Stimulated activated CD8-positive, alpha-beta memory T cell treated with anti-CD3 and anti-CD28 coated beads, Interleukin-2, amount 100 ng/mL, for 1 hour (primary cell): ENCODE measurements at places on chromosomes 3 and 15.
A peak's percentile ranks its signal among the peaks of the same experiment; 100 is the strongest.

- DNase-seq = no peak
Measured at GRCh38 chr15:98493966-98494511, 154.3 kb upstream of the IGF1R start.

DNA sequence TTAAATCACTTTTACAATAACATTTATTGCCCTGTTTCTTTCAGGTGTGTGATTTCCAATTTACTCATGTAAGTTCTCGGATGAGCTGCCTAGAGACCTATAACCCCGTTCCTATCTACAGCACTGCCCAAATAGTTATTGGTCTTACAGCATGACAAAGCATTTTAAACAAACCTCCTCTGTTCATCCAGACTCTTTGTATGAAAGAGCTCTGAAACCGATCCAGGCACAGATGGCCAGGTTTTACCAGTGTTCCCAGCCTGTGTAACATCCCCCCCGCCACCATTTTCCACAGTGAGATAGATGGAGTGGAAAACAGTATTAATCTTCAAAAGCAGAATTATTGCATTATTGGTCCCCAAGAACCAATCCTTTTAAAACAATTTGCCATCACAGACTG is 59.0 kb upstream of the SPTSSB start:
- no peak for DNase-seq

GRCh38 chr15:55958349-55958748 is 35.1 kb downstream of the NEDD4 start:
- no peak for DNase-seq

DNA sequence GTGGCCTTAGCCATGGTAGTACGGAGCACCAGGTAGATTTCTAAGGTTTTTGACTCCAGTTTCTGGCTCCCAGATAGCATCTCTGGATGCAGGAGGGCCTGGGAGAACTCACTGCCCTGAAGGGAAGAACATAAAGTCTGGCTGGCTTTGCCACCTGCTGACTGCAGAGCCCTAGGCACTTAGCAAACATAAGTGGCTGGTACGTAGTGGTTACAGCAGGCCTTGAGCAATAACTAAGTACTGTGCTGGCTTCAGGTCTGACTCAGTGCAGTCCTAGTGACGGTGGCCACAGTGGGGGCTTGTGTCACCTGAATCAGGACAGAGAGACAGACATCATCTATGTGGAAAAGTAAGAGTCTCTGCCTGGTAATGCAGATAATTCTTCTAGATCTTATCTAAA is 871.1 kb downstream of the PDCD6IP start:
- DNase-seq = no peak

DNA sequence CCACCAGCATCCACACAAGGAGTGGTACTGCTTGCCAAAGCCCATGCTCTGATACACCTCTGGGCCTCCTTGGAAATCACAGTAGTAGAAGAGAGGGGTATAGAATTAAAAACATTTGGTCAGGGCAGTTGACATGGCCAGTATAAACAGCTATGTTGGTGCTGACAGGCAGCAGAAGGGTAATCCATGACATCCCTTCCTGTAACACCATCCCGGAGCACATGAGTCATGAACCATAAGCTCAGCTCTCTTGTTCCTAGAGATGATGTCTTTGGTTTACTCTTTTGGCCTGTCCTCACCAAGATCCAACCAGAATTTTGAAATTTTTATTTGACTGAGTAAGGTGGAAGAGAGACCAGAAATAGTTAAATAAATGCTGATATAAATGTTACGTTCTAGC is 132.6 kb upstream of the CTDSPL start:
- DNase-seq = no peak

GRCh38 chr3:4808637-4809036 is 170.6 kb upstream of the BHLHE40 start:
- no peak for DNase-seq

DNA sequence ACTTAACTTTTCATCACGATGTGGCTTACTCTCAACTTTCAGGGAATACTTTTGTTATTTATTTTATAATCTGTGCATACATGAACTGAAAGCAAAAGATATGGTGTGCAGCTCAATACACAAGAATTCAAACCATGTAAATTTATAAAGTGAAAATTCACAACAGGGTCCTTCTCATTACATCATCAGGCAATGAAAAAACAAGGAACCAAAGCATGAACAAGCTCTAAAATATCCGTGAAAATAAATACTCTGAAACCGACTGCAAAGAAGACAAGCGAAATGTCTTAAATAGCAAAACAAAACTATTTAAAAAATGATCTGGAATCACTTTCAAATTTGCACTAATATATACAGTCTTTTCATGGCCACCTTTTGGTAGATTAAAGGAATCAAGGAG is 28.9 kb downstream of the GNB5 start:
- no peak for DNase-seq

DNA sequence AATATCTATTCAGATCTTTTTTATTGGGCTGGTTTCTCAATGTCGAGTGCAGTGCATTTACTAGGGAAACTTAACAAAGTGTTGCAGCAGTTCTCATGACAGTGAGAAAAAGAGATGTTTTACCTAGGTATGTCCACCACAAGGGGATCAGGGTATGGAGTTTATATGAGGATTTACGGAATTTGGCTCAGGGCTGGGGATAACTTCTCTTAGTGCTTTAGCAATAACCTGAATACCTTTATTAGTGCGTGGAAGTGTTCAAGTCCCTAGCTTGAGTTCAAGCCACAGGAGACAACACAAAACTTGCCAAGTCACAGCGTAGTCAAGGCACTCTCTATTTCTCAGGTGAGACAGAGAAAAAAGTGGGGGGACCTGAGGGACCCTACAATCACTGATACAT is 3.9 kb upstream of the CCR3 start:
- DNase-seq = no peak

- no peak for DNase-seq
Measured at GRCh38 chr3:171565481-171566058, 105.4 kb upstream of the TNIK start.

DNA sequence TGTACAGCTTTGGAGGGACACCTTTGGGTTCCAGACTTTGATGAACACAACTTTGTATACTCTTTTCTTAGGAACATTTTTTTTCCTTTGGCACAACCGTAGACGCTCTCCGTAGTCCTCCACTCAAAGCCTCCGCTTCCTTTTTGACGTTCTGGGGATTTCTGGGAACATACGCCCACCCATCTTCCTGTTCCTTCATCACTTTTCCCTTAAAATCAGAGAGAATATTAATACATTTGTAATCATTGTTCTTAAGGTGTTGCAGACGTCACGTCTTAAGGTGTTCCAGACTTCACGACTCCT is 405 bp upstream of the SPG21 start:
- DNase-seq = no peak

DNA sequence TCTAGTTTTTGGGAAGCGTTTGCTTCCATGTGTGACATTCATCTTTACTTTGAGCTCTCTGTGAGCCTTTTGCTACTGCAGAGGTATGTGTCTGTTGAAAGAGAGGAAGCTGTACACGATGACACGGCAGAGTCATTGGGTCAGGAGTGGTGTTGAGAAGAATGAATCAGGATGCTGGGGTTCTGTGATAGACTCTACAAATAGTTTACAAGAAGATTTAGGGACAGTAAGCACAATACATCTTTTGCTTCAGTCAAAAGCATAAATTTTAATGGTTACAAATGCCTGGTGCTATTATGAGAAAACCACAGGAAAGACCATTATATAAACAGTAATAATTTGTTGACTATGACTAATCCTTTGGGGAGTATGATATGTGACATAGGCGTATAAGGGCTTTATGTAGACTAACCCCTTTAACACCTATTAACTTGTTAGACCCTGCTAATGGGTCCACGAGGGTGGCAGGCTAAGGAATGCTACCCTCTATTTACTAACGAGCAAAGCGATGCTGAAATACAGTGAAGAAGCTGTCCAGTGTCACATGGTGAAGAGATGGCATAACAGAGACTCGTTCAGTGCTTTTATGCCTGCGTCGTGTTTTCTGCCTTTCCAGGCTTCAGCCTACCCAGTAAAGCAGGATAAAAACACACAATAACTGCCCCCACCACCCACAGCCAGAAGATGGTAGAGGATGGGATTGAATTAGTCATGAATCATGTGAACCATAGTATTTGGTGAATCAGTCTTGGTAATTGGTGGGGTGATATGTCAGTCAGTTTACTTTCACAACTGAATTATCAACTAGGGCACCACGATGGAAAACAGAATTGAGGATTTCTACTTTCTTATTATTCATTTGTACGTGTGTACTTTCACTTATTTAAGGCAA is 118.8 kb downstream of the LPP start:
- no peak for DNase-seq

DNA sequence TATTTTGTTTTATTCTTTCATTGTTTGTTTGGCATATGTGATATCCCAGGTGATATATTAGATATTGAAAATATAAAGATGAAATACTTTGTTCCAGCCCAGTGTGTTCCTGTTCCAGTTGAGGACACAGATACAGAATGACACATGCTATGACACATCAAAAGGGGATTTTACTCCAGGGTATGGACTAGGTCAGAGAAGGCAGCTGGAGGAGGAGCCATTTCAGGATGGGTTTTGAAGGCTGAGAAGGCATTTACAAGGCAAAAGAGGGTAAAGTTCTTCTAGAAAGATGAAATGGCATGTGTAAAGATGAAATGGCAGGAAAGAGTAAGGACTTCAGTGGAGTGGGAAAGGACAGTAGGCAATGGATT is 163.8 kb downstream of the ZIC1 start:
- no peak for DNase-seq

- peak; percentile 68 for DNase-seq
Measured at GRCh38 chr15:84748274-84749110, at the start of gene ZNF592. ZNF592 (plus strand) TSS chr15:84748592; CDS start chr15:84782676, 34,084 bp downstream.

DNA sequence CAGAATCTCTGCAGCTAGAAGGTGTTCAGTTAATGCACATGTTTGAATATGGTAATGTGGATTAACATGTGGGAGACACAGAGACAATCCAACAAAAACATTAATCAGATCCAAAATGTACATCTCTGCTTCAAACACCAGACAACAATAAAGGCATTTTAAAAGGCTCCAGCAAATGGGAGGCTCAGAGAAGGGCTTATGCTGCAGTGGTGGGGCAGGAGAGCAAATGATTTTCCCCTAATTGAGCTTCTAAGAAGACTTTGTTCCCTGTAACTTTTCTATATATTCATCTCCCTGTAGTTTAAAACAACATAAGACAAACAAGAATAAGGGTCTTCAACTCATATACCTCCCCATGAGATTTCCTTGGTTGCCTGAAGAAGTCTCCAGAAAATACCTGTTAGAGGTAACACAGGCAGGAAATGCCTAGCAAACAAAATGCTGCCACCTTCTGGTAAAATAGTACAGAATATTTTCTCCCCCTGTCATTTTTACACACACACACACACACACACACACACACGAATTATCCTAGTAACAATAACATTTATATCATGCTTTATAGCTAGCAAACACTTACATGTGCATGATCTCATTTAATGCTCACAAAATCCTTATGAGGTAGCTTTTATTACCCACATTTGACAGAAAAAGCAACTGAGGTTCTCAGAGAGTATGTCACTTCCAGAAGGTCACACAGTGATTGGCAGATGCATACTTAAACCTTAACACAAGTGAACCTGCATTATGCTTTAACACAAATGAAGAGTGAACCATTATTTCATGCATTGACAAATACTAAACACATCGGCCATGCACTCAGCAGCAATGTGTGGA is 123.4 kb upstream of the MB21D2 start:
- no peak for DNase-seq

DNA sequence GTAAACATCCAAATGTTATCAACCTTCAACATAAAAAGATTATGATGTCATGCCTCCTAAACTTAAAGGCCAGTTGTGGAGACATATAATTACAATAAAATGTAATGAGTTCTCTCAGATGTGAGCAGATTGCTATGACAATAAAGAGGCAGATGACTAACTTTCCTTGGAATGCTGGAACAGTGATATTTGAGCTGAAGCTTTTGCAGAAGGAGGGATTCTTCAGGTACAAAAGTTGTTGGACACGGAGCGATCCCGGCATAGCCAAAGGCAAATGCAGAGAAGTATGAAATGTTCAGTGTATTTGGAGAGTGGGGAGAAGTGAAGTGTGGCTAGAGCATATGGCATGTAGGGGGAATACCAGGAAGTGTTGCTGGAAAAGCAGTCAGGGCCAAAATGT is 520.1 kb downstream of the FGF12 start:
- no peak for DNase-seq

DNA sequence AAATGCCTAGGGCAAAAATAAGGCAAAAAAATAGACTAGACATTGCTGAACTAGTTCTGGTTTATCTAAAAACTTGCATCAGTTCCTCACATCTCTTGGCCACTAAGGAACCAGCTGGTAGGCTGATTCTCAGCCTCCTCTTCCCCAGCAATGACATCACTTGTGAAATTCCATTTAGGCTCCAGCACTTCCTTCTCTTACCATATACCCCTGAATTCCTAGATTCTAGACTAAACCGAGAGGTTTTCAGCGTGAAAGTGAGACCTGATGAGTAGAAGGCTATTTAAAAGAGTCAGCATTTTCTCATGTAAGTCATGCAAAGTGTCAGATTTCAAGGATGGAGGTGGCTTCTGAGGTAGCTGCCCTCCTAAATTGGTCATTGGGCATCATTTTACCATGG is 247.1 kb upstream of the CDIN1 start:
- no peak for DNase-seq

DNA sequence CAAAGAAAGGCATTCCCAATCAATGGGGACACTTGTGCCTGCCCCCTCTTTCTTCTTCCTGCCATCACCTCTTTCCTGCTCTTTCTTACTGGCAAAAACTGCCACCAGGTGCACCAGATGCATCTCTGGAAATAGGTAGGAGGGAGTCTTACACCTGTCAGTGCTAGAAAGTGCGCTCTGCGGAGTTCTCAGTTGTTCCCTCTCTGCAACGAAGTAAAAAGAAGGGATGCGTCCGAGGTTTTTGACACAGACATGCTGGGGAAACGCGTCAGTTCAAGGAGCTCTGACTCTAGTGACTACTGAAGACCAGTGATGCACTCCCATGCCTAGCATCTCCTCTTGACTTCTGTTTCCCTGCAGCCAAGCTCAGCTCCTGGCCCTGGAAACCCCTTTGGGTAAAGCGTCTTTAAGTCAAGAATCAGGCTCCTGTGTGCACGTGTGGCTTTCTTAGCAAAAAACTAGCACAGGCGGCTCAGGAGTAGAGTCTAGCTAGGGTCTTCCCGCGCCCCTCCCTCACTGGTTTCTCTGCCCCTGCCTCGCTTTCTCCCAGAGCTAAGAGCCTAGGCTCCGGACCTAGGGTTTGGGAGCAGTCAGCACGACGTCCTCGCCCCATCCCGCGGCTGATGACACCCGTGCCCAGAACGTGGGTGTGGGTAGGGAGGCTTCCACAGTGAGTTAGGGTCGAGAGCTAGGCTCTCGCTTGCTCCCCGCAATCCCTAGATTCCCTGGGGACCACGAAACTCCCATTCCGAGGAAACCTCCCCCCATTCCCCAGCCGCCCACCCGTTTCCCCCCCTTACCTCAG is 564 bp upstream of the GRM7 start:
- DNase-seq = no peak

DNA sequence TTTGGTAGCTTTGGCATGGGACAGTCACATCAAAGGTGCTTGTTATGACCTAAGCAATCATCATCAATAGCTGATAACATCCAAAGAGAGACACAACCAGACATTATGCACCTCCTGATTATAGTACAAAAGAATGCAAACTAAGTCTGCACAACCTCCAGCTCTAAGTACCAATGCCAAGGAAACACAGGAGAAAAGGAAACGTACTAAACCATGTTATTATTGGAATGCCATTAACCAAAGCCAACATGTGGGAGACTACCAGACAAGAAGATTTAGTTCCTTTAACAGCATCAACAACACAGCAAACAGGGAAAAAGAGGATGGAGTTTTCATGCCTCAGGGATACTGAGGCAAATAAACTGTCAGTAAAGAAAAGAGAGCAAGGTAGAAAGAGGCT is 61.4 kb downstream of the CD47 start:
- no peak for DNase-seq
